ENCODE measurements at places on chromosomes 6 and 20.
A peak's percentile ranks its signal among the peaks of the same experiment; 100 is the strongest.

DNA sequence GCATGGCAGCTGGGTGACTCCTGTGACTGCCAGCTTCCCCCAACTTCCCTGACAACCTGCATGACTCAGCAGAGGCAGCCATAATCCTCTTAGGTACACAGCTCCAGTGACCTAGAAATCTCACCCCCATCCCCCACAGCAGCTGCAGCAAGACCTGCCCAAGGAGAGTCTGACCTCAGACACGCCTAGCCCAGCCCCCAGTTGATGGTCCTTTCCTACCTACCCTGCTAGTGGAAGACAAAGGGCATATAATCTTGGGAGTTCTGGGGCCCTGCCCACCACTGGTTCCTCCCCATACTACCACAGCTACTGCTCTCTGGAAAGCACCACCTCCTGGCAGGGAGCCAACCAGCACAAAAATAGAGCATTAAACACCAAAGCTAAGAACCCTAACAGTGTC lies 90.2 kb downstream of the F13A1 start:
- no peak for DNase-seq

DNA sequence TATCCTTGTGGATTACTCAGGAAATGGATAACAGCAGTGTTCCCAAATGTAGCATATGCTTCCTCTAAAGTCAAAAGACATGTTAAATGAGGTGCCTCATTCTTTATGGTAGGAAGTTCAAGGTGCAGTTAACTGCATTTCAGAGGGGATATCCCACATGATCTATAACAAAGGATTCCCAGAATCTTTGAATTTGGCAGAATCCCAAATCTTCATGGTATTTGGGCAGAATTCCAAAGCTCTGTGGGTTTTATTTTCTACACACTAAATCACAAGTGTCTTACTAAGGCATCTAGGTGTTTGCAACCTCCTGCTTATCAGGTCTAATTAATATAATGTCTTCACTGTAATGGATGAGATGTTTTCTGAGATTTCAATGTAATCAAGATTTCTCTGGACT lies 364.3 kb upstream of the MAN1A1 start:
- DNase-seq, result no peak

DNA sequence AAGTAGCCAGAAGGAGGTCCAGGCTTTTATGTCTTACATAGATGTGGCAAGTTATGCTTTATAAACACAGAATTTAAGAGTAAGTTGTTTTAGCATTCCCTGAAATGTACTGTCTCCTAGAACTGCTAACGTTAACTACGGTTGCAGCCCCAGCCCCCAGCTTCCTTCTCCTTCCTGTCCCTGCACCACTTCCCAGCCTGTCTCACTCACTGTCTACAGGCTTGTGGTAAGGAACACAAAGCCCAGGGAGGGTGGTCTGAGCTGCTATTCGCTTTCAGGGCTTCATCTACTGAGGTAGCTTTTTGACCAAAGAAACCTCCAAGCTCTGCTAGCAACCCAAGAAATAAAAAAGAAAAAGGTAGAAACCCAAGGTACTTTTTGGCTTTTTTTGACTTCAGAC lies 35.9 kb downstream of the PCSK2 start:
- no peak for DNase-seq

DNA sequence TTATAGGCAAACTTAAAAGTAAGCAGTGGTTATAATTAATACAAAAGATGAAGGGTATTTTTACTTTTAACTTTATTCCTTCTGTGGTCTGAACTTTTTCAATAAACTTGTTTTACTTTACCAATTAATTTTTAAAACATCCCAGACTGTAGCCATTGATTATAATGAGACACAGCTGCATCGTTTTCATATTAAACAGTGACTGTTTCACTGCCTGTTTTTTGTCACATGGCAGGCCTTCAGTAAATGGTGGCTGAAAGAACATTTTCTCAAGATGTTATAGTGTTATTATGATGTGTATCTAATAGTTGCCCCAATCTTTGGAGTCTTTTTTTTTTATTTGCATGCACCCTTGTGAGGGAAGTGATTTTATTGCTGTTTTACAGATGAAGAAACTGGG lies 95.1 kb downstream of the PLCB4 start:
- no peak for DNase-seq

- DNase-seq, result no peak
Observed at GRCh38 chr6:20538131-20538662, 3.9 kb downstream of the CDKAL1 start.

- no peak for DNase-seq
Observed at GRCh38 chr6:74534465-74535211, 671.2 kb downstream of the COL12A1 start.

- no peak for DNase-seq
Observed at GRCh38 chr6:9848094-9848493, 566.8 kb downstream of the TFAP2A start.

DNA sequence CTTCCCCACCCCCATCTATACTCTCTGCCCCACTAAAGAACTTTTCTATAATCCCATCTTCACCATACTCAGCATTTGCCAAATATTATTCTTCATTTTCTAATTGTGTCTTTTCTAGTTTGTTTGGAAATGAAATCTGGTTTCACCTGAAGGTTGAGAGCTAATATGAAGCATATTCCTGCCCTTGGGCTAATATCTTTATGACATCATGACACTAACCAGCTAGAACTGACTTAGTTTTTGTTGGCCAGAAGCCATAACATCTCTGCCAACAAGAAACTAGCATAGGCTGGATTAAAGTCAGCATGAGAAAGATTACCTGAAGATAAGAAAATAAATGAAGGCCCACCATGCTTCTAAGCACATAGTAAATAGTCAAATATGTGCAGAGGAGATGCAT lies 16.7 kb downstream of the UNC5CL start:
- DNase-seq, result peak; percentile 48
